Temporal lobe (tissue), 4 donors: ENCODE measurements at places on chromosomes 1 and 21. TPM values are rescaled to one million over a fixed set of nuclear protein-coding genes. Genes with fewer than 3 reads are reported as not detected.

MROH9 gene
- not detected for total RNA-seq

KCNN3 gene
- total RNA-seq: 4.9 TPM

NBPF19 gene
- 8.1 TPM for total RNA-seq

DNASE2B gene
- total RNA-seq: not detected

KCNK1 gene
- 3.0 TPM for total RNA-seq

LDLRAD2 gene
- total RNA-seq: not detected
